Cardiac septum (tissue), 1 donor: ENCODE measurements at places on chromosomes 12 and 14. TPM values are rescaled to one million over a fixed set of nuclear protein-coding genes. Genes with fewer than 3 reads are reported as not detected.
A peak's percentile ranks its signal among the peaks of the same experiment; 100 is the strongest.

- DNase-seq = no peak
Observed at GRCh38 chr12:49501895-49502294, 36.9 kb upstream of the KCNH3 start.

DNA sequence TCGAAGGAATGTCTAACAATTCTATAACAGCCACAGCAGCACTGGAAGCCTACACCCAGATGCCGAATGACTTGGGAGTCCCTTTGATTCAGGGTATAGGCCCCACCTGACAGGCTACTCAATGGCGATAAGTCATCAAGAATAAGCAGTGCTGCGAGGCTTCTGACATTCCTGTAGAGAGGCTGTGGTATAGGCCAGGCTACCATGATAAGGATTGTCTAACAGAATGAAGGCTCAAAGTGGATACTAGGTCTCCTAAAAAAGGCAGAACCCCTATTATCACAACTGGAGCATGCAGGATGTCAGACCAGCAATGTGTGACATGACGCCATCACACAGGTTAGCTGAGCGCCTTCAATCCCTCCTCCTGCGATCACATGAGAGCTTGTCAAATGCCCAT is 53.2 kb downstream of the ZFP36L1 start:
- DNase-seq = no peak

- no peak for DNase-seq
Observed at GRCh38 chr12:130104571-130105106, 57.6 kb upstream of the FZD10 start.

DNA sequence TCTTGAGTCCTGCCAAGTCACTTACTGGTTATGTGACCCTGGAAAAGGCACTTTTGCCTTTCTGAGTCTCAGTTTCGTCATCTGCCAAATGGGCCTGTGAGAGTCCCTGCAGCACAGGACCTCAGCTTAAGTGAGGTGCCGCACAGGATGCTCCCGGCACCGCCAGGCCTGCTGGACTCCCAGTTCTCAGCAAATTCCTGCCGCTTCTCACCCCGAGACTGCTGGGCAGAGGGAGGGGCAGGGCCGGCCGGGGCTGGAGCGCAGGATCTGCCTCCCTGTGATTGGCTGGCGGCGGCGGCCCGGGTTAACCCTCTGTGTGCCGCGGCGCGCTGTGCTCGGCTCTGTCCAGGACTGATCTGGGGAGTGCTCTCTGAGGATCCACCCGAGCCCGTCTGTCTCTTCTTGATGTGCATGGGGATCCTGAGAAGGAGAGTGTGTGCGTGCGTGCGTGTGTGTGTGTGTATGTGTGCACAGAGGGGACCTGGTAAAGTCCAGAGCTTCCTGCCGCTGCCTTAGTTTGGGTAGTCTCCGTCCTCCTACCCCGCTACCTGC is 8.6 kb downstream of the SETD1B start:
- DNase-seq = peak; percentile 90

DNA sequence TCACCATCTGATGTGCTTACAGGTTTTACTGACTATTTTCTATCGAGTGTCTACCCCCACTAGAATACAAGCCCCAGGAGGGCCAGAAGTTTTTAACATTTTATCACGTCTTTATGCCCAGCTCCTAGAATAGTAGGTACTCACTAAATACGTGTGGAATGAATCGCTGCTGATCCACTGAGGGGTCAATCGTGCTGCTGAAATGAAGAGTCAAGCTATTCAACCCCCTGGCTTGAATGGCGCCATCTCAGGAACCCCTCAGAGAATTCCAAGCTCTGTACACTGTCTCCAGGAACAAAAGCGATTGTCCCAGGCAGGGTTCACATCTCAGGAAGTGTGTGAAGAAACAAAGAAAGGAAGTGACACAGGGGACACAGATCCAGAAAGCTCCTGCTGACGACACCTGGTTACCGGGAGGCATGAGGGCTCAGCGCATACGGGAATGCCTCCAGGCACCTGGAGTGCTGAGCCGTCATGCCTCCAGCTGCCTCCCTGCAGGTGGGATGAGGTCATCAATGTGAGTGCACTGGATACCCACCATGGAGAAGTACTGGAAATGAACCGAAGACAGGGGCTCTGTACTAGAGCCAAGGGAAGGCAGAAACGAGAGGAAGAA is 45.6 kb downstream of the PITPNM2 start:
- DNase-seq = peak; percentile 78

GRCh38 chr14:37262649-37263048 is 64.9 kb downstream of the MIPOL1 start:
- no peak for DNase-seq

DNA sequence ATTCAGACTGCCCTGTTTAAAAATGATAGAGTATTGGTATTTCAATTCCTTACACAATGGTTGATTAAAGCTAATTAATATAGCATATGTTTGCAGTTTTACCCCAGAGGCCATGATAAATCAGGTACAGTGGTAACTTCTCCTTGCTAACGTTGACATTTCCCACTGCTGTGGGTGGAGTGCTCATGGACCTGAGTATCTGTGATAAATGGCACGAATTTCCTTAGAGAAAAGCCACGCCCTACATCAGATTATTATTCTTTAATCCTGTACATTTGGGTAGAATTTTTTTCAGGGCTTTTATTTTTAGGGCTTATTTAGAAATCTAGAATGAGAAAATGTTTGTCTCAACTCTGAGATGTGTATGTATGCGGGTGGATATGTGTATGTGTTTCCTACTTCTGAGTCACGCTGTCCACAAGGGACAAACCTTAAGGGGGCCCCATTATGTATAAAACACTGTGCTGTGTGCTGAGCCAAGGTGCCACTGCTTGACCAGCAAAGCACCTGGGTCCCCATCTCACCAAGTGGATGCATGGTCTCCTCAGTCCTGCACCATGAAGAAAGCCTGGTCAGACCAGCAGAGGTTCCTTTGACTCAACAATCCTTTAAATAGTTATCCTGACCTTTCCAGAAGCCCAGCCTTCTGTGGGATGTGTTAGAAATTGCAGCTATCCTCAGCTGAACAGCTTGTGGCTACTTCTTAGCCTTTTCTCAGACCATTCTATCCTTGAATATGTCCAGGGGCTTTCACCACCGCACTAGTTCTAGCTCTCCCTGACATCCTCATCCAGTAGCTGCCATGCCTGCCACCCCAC is 57.9 kb upstream of the STK38L start:
- DNase-seq = no peak

- DNase-seq = no peak
Observed at GRCh38 chr14:70186900-70187451, 1.8 kb downstream of the SLC8A3 start.

- no peak for DNase-seq
Observed at GRCh38 chr14:95096476-95096875, 60.9 kb downstream of the DICER1 start.

DNA sequence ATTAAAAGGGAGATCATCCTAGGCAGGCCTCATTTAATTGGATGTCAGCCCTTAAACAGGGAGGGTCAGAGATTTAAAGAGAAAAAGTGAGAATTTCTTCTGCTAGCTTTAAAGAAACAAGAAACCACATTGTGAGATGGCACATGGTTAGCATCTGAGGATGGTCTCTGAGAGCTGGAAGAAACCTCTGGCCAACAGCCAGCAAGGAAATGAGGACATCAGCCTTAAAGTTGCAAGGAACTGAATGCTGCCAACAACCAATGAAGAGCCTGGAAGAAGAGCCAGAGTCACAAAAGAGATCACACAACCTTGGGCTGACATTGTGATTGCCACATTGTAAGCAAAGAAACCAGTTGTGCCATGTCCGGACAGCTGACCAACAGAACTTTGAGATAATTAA is 17.5 kb upstream of the FAR2 start:
- DNase-seq = no peak

The GPR65 gene
- 0.57 TPM for total RNA-seq

The BDKRB1 gene
- total RNA-seq = not detected

The LALBA gene
- not detected for total RNA-seq

The KCNMB4 gene
- total RNA-seq = 1.6 TPM

The ZNF385A gene
- total RNA-seq = 4.8 TPM

The AGAP2 gene
- 6.1 TPM for total RNA-seq

The AQP2 gene
- total RNA-seq = not detected
